ENCODE measurements at places on chromosomes 1 and 21. TPM values are rescaled to one million over a fixed set of nuclear protein-coding genes. Genes with fewer than 3 reads are reported as not detected.
A peak's percentile ranks its signal among the peaks of the same experiment; 100 is the strongest.

Gene SLC25A44
- total RNA-seq: 48.4 TPM

Gene SYCP1
- not detected for total RNA-seq

Gene MYCL
- total RNA-seq: 0.26 TPM

Gene TBX19
- 2.0 TPM for total RNA-seq

Gene BMP8B
- total RNA-seq: 0.61 TPM

Gene SUSD4
- total RNA-seq: not detected

Gene SLAMF9
- total RNA-seq: not detected

Gene TAL1
- total RNA-seq: not detected

DNA sequence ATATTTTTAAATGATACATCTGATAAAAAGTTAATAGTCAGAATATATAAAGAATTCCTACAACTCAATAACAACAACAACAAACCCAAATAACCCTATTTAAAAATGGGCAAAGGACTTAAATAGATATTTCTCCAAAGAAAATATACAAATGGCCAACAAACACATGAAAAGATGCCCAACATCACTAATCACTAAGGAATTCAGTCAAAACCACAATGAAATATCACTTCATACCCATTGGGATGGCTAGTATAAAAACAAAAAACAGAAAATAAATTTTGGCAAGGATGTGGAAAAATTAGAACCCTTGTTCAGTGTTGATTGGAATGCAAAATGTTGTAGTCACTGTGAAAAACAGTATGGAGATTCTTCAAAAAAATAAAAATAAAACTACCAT, 184.8 kb upstream of the RAB4A start:
- DNase-seq: no peak

- no peak for DNase-seq
These were observed 11.8 kb downstream of the C1orf115 start for GRCh38 chr1:220701974-220702373.

GRCh38 chr1:63870152-63870551, 96.3 kb downstream of the ROR1 start:
- DNase-seq: no peak

DNA sequence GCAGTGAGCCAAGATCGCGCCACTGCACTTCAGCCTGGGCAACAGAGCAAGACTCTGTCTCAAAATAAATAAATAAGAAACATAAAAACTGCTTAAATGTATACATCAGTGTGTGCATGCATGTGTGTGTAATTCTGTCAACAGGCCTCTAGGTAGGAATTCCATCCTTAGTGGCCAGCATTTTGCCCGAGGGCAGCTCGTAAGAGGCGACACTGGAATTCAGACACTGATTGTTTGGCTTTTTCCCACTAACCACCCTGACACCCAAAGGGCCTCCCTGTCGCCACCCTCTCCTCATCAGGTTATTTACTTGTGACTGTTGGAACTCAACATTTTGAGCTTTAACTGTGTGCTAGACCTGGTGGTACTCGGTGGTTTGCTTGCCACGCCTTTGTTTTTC, 64.0 kb upstream of the KIF1B start:
- DNase-seq: no peak

DNA sequence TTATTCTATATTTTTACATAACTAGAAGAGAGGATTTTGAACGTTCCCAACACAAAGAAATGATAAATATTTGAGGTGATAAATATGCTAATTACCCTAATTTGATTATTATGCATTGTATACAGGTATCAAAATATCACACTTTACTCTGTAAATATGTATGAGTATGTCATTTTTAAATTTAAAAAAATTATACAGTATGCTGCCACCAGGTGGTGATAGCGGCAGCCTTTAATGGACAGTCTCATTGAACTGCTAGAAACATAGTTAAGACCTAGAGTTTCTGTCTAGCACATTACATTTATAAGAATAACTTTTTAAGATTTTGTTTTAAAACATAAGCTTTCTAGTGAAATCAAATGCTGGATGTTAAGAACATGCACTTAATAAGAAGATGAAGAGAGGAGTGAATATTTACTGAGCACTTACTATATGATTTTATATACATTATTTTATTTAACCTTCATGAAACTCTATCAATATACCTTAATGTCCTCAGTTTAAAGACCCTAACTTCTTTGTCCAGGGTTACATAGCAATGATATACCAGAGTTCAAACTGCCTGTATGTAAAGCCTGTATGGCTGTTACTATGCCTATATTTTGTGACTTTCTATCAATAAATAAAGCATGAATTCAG, 207.1 kb downstream of the NUF2 start:
- DNase-seq: no peak

GRCh38 chr1:8004113-8004802, 21.9 kb downstream of the ERRFI1 start:
- DNase-seq: no peak

- DNase-seq: peak; percentile 85
These were observed at the start of gene DNAJB4 for GRCh38 chr1:78004719-78005447. TSS of gene DNAJB4 (plus strand) at chr1:78004939. CDS start at chr1:78005111, 172 bp downstream.

- no peak for DNase-seq
These were observed 17.8 kb downstream of the F5 start for GRCh38 chr1:169568497-169568896.

- DNase-seq: no peak
These were observed 55.1 kb downstream of the PCBP3 start for GRCh38 chr21:45698493-45699184.

Data from activated CD8-positive, alpha-beta memory T cell treated with anti-CD3 and anti-CD28 coated beads, Interleukin-2, amount 10 ng/mL, durations not matched to agents 7 days and 5 days (primary cell).